ENCODE measurements at places on chromosomes 12 and 14. TPM values are rescaled to one million over a fixed set of nuclear protein-coding genes. Genes with fewer than 3 reads are reported as not detected.
A peak's percentile ranks its signal among the peaks of the same experiment; 100 is the strongest.

SSPN gene
- total RNA-seq = not detected

OR10A7 gene
- not detected for total RNA-seq

TBX5 gene
- not detected for total RNA-seq

IAPP gene
- total RNA-seq = not detected

DPPA3 gene
- not detected for total RNA-seq

- no peak overlapping the region for H3K4me3 ChIP-seq
- no peak overlapping the region for H3K27ac ChIP-seq
- no peaks in the 10 kb centered on the region for H3K4me1 ChIP-seq
- no peaks in the 10 kb centered on the region for H3K36me3 ChIP-seq
- no peak for DNase-seq
- peaks cover 9% of the 10 kb centered on the region for H3K27me3 ChIP-seq
These were observed 87.0 kb downstream of the FRMD6 start for GRCh38 chr14:51738754-51739153.

DNA sequence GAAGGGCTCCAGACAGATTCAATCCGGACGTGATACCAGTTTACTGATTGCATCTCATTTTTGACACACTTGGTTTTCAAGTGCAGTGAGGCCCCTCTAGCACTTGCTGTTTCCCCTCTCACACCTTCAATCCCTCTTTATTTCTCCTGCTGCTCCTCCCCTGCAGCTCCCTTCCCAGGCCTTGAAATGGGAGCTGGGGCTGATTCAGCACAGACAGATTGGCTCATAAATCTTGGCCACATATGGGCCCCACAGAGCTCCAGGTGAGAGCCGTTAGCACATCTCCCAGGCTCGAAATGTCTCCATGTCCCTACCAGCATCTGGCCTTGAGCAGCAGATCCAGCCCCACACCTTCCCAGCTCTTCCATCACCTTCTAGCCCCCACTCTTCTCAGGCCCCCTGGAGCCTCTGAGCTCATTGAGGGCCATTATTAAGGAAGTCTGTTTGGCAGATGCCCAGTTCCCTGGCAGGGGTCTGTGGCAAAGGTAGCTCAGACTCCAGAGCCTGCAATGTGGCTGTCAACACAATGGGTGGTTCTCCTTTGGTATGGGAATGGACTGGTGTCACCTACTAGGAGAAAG lies 220.3 kb upstream of the FKBP4 start:
- no peak for DNase-seq
- H3K36me3 ChIP-seq = no peaks in the 10 kb centered on the region
- no peak overlapping the region for H3K27ac ChIP-seq

DNA sequence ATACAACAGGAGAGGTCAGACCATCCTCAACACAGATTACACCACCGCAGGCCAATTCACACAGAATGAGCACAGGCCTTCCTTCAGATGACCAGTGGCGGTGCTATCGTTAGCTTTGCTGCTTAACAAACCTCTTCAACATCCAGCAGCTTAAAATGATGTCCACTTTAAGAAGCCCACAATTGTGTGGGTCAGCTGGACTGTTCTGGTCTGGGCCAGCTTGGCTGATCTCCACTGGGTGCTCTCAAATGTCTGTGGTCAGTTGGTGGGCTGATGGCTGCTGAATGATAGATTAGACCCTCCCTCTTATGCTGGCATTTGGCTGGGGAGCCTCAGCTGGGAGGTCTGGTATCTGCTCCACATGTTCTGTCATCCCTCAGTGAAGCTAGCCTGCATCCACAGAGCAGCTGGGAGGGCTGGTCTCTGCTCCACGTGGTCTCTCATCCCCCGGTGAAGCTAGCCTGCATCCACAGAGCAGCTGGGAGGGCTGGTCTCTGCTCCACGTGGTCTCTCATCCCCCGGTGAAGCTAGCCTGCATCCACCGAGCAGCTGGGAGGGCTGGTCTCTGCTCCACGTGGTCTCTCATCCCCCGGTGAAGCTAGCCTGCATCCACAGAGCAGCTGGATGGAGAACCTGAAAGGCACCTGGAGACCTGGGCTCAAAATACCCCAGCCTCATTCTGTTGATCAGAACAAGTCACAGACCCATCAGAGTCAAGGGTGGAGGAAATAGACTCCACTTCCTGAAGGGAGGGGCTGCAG lies 203.6 kb upstream of the DIO3 start:
- no peak overlapping the region for H3K4me3 ChIP-seq
- no peaks in the 10 kb centered on the region for H3K36me3 ChIP-seq
- no peak overlapping the region for H3K27ac ChIP-seq

DNA sequence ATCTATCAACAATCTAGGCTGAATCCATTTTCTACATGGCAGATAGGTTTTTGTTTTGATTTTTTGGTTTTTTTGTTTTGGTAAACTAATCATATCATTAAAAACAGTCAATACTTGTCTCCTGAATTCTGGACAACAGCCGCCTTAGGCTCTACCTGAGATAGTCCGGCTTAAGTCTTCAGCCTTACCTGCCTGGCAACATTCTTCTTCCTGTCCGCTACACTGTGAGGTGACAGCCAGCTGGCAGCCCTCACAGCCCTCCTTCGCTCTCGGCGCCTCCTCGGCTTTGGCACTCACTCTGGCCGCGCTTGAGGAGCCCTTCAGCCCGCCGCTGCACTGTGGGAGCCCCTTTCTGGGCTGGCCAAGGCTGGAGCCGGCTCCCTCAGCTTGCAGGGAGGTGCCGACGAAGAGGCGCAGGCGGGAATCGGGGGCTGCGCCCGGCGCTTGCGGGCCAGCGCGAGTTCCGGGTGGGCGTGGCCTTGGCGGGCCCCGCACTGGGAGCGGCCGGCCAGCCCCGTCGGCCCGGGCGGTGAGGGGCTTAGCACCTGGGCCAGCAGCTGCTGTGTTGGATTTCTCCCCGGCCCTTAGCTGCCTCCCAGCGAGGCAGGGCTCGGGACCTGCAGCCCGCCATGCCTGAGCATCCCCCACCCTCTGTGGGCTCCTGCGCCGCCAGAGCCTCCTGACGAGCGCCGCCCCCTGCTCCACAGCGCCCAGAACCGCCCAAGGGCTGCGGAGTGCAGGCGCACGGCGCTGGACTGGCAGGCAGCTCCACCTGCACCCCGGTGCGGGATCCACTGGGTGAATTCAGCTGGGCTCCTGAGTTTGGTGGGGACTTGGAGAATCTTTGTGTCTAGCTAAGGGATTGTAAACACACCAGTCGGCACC lies 49.0 kb downstream of the MDGA2 start:
- H3K27ac ChIP-seq = no peak overlapping the region
- H3K4me1 ChIP-seq = no peaks in the 10 kb centered on the region
- no peak for DNase-seq
- H3K4me3 ChIP-seq = no peak overlapping the region

GRCh38 chr12:6335451-6336078 lies 6.3 kb downstream of the TNFRSF1A start:
- no peak overlapping the region for H3K4me3 ChIP-seq
- peaks cover 21% of the 10 kb centered on the region for H3K36me3 ChIP-seq
- peak; percentile 84 for DNase-seq
- H3K4me1 ChIP-seq = peaks cover 46% of the 10 kb centered on the region
- no peaks in the 10 kb centered on the region for H3K27me3 ChIP-seq

- no peaks in the 10 kb centered on the region for H3K4me1 ChIP-seq
- H3K27ac ChIP-seq = no peak overlapping the region
- H3K36me3 ChIP-seq = no peaks in the 10 kb centered on the region
- DNase-seq = no peak
- no peak overlapping the region for H3K4me3 ChIP-seq
These were observed 80.5 kb downstream of the TMEM260 start for GRCh38 chr14:56659964-56660551.

GRCh38 chr12:124442772-124443445 lies 124.5 kb downstream of the NCOR2 start:
- H3K36me3 ChIP-seq = peaks cover 6% of the 10 kb centered on the region
- H3K27ac ChIP-seq = no peak overlapping the region
- H3K27me3 ChIP-seq = no peaks in the 10 kb centered on the region
- no peak overlapping the region for H3K4me3 ChIP-seq

DNA sequence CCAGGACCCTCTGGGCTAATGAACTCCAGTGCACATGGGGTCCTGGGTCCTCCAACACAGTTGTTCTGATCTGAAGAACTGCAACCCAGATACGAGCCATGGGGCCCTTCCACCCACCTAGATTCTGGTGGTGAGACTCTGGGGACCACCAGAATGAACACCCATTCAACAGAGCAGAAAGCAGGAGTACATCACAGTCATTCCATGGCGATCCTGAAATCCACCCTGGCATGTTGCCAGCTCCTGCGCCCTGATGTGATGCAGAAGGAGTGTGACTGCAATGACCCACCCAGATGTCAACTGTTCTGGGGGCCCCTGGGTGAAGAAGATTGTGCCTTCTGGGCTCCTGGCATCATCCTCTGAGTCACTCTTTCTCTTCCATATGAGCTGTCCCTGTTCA lies 211.6 kb downstream of the KIF26A start:
- DNase-seq = peak; percentile 9
- no peak overlapping the region for H3K27ac ChIP-seq
- H3K27me3 ChIP-seq = peaks cover 1% of the 10 kb centered on the region

DNA sequence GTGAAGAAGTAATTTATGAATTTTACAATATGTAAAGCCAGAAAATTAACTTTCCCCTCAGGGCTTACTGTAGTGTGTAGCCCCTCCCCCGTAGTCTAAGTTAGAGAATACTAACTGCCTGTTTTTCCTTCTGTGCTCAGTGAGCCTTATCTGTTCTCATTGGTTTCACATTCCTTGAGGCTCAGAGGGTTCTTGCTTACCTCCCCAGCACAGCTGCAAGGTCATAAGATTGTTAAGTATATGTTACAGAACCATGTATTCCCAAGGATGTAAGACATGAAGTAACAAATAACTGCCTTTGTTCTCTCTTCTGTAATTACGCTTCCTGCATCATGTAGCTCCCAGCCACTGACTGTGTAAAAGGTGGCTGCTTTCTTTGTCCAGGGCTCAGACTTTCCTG lies 1351.1 kb downstream of the TMEM121 start:
- H3K36me3 ChIP-seq = no peaks in the 10 kb centered on the region
- no peak overlapping the region for H3K27ac ChIP-seq
- H3K4me1 ChIP-seq = peaks cover 19% of the 10 kb centered on the region
- peaks cover 37% of the 10 kb centered on the region for H3K27me3 ChIP-seq
- no peak for DNase-seq
- no peak overlapping the region for H3K4me3 ChIP-seq

DNA sequence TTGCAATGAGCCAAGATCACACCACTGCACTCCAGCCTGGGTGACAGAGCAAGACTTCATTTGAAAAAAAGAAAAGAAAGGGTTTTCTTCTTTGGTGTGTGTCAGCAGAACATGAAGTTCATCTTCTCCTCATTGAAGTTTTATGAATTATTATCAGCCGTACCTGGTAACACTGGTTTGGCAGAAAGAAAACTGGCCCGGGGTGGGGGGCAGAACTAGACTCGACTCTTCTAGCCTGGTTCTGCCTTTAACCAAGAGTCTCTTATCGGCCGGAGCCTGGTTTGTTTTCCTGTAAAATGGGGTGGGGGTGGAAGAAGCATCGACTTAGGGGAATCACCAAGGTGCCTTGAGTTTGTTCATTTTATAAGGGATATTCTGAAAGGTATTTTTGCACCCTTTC lies 64.1 kb downstream of the TECPR2 start:
- no peak overlapping the region for H3K4me3 ChIP-seq
- DNase-seq = no peak
- H3K4me1 ChIP-seq = no peaks in the 10 kb centered on the region
- no peaks in the 10 kb centered on the region for H3K27me3 ChIP-seq
- H3K27ac ChIP-seq = no peak overlapping the region

DNA sequence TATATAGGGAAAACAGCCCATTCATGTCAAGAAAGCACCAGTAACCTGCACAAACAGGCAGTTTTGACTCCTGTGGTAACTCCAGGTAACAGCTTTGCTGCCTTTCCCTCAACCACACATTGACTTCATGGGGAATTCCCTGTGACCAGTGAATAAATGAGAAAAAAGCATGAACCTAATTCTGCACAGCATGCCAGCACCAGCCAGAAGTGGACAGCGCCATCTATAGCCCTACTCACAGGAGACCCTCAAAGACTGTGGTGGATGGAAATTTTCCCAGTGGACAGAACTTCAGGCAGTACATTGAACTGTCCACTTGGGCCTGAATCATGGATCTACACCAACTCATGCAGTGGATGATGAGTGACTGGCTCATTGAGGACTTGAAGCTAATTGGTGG lies 152.1 kb downstream of the SLC8A3 start:
- H3K36me3 ChIP-seq = no peaks in the 10 kb centered on the region
- H3K4me1 ChIP-seq = no peaks in the 10 kb centered on the region
- DNase-seq = no peak
- H3K27me3 ChIP-seq = peaks cover 6% of the 10 kb centered on the region

DNA sequence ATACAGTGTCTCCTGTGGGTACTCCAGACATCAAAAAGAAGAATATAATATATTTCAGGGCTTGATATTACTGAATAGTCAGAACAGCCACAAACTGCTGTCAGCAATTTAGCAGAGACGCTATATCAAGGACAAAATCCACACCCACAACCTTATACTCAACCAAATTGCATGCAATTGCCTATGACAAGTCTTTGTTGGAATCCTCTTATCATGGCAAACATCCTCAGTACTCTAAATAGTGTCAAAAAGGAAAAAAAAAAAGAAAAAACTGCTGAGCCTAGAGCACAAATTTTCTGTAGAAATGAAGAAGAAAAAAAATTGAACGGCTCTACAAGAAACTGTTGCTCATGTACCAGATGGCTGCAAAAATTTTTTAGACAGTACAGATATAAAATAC lies 485.7 kb downstream of the TMTC2 start:
- no peak for DNase-seq
- no peaks in the 10 kb centered on the region for H3K36me3 ChIP-seq
- H3K4me1 ChIP-seq = no peaks in the 10 kb centered on the region
- H3K27ac ChIP-seq = no peak overlapping the region
- H3K27me3 ChIP-seq = no peaks in the 10 kb centered on the region

DNA sequence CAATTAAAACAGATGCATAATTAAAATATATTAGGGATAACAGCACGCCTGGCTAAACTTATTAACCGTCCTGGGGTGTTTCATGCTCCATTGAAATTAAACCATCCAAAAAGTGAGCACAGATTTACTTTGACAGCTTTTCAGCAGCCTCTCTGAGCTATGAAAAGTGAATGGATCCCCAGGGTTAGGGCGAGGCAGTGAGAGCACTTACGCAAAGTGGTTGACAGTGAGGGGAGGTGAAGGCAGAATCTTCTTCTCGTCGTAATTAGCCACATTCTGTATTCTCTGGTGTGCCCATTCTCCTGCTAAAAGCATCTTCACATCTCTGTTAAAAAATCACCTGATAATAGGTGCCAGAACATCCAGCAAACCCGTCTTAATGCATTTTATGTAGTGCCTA lies 1.9 kb downstream of the TMTC2 start:
- H3K4me1 ChIP-seq = peaks cover 17% of the 10 kb centered on the region
- no peak for DNase-seq
- H3K36me3 ChIP-seq = peaks cover 1% of the 10 kb centered on the region
- no peak overlapping the region for H3K27ac ChIP-seq
- H3K27me3 ChIP-seq = peaks cover 4% of the 10 kb centered on the region

GRCh38 chr12:48954841-48955501 lies 2.3 kb downstream of the ARF3 start:
- peaks cover 34% of the 10 kb centered on the region for H3K4me1 ChIP-seq
- H3K27ac ChIP-seq = no peak overlapping the region
- no peak for DNase-seq
- peak overlapping the region; percentile 98 for H3K4me3 ChIP-seq
- H3K36me3 ChIP-seq = peaks cover 18% of the 10 kb centered on the region

GRCh38 chr12:124471828-124472227 lies 95.6 kb downstream of the NCOR2 start:
- H3K27ac ChIP-seq = no peak overlapping the region
- no peak for DNase-seq
- peaks cover 73% of the 10 kb centered on the region for H3K36me3 ChIP-seq
- no peaks in the 10 kb centered on the region for H3K27me3 ChIP-seq
- no peak overlapping the region for H3K4me3 ChIP-seq
- peaks cover 9% of the 10 kb centered on the region for H3K4me1 ChIP-seq
